ENCODE measurements at places on chromosomes 2 and 18.
A peak's percentile ranks its signal among the peaks of the same experiment; 100 is the strongest.

GRCh38 chr2:220506466-220506865 is 879.0 kb downstream of the SLC4A3 start:
- DNase-seq: no peak

GRCh38 chr2:215904101-215904500 is 109.2 kb downstream of the MREG start:
- DNase-seq: peak; percentile 91

DNA sequence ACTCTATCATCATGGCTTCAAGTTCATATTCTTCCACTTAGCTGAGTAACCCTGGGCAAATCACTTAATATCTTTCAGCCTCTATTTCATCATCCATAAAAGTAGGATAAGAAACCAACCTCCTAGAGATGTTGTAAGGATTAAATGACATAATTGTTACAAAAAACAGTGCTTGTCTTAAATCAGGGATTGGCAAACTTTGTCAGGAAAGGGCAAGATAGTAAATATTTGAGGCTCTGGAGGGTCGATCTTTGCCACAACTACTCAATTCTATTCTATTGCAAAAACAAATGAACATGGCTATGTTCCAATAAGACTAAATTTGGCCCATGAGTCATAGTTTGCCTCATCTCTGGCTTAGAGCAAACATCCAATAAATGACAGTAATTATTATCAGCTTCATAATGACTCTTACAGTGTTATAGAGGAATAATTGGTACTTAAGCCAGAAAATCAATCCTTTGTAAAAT is 184.7 kb downstream of the SATB2 start:
- DNase-seq: peak; percentile 56

GRCh38 chr2:132837769-132838168 is 167.8 kb upstream of the LYPD1 start:
- DNase-seq: no peak

GRCh38 chr2:53778536-53779162 is 8.1 kb downstream of the ASB3 start:
- DNase-seq: no peak

GRCh38 chr18:54517521-54517920 is 73.5 kb upstream of the DYNAP start:
- DNase-seq: no peak

GRCh38 chr2:126429103-126429502 is 226.9 kb upstream of the GYPC start:
- no peak for DNase-seq

- DNase-seq: peak; percentile 34
These were observed 1017.6 kb upstream of the PIK3C3 start for GRCh38 chr18:40937386-40937785.

- peak; percentile 75 for DNase-seq
These were observed 830.1 kb upstream of the ZEB2 start for GRCh38 chr2:145350011-145350410.

DNA sequence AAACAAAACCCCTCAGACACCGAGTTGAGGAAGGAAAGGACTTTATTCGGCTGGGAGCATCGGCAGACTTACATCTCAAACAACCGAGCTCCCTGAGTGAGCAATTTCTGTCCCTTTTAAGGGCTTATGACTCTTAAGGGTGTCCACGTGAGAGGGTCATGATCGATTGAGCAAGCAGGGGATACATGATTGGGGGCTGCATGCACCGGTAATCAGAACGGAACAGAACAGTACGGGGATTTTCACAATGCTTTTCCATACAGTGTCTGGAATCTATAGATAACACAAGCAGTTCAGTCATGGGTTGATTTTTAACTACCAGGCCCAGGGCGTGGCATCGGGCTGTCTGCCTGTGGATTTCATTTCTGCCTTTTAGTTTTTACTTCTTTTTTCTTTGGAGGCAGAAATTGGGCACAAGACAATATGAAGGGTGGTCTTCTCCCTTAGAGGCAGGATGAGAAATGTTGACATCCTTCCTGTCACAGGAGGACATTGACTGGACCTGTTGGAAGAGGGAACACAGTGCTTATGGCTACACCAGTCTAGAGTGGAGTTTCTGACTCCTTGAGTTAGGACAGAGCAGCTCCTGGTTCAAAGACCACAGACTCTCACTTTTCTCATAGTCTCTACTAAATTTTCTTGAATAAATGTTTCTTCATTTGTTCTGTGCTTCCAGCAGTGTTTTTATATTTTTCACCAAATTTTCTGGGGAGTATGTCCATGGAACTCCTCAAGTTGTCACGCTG is 35.8 kb downstream of the SPOPL start:
- DNase-seq: no peak
